ENCODE measurements at places on chromosomes 12 and 14.

- no peak for DNase-seq
These were observed 387 bp upstream of the IPO8 start for GRCh38 chr12:30696103-30696408.

DNA sequence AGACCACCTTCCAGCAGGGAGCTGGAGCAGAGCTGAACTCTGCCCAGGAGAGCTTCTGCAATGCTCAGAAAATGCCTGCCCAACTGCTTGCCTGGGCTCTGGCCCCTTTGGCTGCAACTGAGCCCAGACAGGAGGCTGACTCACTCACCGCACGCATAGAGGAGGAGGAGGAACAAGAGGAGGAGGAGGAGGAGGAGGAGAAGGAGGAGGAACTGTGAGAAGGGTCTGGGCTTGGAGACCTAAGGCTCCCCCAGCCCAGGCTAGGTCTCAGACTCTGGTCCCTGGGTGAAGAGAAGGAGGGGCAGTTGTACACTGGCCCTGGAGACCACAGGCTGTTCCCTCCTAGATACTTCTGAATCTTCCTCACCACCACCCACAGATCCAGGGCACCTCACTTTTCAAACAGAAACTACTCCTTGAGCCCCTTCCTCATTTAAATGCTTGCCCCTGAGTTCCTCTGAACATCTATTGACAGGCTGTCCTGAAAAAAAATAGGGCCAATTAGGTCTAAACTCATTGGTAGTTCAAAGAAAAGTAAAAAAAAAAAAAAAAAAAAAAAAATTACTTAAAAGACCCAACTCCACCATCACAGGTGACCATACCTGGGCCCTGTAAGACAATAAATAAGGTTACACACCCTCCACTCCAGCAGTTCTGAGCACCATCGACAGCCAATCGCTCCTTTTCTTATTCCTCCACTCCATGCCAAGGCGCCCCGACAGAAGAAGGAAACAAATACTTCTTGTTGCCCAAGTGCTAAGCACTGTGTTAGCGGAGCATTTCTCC is 674 bp downstream of the VDR start:
- DNase-seq: peak; percentile 72

DNA sequence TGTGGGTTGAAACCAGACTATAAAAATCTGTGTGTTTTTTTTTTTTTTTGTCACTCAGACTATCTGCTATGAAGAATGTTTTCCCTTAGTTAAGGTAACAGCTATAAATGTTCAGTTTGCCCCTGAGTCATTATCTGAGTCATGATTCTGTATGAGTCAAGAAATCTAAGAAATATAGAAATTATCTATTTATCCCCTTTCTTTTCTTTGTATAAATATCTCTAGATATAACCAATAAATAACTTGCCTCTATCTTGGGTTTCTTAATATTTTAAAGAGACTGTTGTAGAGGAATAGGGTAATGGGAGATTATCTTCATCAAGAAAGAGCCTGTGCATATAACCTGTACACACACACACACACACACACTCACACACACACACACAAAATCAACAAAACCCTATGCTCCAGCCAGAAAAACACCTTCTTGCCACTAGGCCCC is 161.7 kb upstream of the EEA1 start:
- no peak for DNase-seq

DNA sequence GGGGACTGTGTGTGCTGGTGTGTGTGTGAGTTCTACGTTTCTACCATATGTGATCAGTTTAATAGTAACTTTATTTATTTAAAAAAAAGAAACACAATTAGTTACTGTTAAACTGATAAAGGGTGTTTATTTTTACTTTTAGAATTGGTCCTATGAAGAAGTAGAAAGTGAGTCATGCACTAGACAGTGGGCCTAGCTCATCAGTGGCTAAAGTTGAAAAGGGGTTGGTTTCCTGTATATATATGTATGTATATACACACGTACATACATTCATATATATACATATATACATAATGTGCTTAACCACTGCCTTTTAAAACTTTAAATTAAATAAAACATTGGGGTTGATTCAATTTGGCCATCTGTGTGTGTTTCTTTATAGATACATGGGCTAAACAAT is 68.8 kb upstream of the TMEM263 start:
- no peak for DNase-seq

DNA sequence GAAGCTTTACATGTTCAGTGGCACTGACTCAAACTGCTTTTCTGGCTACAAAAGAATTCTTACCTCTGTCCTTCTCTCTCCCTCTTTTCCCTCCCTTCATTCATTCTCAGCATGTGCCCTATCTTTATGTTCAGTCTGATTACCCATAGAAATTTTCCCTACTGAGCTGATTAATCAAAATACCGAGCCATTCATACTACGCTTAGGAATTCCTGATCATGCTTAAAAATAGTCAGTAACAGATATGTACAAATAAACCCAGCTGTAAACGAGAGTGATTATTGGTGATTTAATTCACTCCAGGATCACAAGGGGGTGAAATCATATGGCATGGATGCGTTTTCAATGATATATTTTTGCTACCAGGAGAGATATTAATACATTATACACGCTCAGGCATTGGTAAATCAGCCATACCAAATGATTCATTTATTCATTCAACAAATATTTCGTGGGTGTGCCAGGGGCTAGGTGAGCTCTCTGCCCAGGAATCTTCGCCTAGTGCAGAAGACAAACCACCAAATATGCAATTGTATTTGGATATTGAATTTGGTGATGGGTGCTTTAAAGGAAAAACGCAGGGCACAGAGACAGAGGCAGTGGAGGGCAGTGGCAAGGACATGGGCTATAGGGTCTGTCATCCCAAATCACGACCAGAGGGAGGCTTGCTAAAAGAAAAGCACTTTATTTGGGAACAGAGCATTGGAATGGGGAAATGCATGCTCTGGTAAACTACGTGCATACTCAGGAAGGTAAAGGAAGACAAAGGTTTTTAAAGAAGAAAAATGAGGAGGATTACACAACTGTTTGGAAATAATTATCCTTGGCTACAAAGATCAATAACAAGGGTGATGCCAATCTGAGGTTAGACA is 13.9 kb upstream of the VRK1 start:
- DNase-seq: no peak

GRCh38 chr12:14260011-14260993 is 105.2 kb upstream of the ATF7IP start:
- peak; percentile 84 for DNase-seq

DNA sequence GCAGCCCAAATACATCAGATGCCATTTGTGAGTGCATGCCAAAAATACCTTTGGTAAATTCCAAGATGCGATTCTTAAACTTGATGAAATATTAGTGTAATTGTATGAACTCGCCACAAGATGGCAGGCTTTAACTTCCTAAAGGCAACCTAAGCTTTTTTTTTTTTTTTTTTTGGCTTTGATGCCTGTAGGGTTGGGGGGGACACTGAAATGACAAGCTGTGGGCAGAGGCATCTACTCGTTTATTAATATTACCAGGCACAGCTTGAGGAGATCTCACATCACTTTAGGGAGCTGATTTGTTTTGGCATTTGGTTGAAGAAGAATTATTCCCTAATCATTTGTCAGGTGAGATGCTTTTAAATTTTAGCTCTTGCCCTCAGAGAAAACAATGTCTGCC is 126.7 kb upstream of the CCDC196 start:
- peak; percentile 31 for DNase-seq

DNA sequence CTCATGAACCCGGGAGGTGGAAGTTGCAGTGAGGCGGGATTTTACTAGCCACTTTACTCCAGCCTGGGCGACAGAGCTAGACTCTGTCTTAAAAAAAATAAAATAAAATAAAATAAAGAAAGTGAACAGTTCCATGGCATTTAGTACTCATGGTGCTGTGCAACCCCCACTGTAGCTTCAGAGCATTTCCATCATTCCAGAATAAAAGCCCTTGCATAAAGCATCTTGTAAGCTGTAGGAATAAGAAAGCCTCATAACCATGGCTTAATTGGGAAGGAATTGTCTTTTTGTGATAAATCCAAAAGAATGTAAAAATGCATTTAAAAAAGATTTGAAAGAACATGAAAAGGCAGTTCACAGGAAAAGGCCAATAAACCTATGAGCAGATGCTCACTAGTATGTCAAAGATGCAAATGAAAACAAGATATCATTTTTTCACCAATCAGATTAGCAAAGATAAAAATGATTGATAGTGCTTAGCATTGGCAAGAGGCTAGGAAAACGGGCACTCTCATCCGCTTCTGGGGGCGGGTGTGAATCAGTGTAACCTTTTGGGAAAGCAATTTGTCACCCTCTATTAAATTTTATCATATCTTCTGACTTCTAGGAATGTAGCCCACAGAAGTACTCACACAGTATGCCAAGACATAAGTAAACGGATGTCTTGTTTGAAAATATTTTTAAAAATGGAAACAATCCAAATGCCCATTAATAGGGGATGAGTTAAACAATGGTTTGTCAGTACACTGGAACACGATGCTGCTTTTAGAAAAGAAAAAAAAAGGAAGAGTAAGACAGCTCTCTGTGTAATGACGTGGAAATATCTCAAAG is 46.6 kb downstream of the CFAP251 start:
- DNase-seq: no peak

GRCh38 chr14:35114036-35114435 is 7.8 kb downstream of the PPP2R3C start:
- no peak for DNase-seq

DNA sequence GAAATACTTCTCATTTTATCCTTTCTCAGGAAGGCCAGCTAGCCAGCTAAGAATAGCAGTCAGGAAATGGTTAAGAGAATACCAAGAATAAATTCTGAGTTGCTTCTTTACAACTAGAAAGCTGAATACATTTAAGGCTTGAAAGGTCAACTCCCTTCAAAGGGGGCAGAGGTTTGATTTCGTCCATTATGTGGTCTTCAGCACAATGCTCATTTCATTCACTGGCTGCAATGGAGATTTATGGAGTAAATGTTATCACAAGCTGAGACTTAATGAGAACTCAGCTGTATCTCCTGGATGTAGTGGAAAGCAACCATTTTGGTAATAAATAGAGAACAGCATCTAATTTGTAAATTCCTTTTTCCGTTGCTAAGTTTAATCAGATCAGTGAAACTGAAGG is 265.0 kb upstream of the FKBP4 start:
- DNase-seq: no peak

- peak; percentile 93 for DNase-seq
These were observed 157.5 kb downstream of the TMTC3 start for GRCh38 chr12:88299567-88300101.
